ENCODE measurements at places on chromosomes 4 and X. TPM values are rescaled to one million over a fixed set of nuclear protein-coding genes. Genes with fewer than 3 reads are reported as not detected.

PTPN13 gene
- 59.0 TPM for total RNA-seq

FAM47A gene
- total RNA-seq: not detected

DNA sequence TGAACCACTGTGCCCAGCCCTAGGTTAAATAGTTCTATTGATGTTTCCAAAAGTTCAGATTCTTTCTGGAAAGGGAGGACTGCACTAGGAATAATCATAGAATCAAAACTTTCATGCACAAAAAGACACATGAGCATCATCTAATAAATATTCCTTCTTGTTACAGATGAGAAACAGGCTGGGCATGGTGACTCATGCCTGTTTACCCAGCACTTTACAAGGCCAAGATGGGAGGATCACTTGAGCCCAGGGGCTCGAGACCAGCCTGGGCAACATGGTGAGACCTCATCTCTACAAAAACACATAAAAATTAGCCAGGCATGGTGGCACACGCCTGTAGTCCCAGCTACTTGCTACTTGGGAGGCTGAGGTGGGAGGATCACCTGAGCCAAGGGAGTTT, 27.7 kb downstream of the LARP7 start:
- DNase-seq: no peak

DNA sequence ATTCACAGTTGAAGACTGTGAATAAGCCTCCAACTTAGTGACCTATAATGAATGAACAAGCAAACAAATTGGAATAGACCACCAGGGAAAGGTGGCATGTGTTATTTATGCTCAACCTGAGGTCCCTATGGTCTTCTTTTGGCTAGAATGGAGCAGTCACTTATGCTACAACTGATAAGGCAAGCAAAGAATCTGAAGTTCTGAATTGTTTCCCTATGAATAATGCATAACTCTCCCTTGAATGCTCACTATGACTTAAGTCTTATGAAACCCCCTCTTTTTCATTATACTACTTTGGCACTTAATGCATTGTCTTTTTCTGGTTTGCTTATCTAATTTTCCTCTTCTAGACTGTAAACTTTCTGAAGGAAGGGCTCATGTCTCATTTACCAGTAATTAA, 2.6 kb downstream of the GIMD1 start:
- DNase-seq: no peak

DNA sequence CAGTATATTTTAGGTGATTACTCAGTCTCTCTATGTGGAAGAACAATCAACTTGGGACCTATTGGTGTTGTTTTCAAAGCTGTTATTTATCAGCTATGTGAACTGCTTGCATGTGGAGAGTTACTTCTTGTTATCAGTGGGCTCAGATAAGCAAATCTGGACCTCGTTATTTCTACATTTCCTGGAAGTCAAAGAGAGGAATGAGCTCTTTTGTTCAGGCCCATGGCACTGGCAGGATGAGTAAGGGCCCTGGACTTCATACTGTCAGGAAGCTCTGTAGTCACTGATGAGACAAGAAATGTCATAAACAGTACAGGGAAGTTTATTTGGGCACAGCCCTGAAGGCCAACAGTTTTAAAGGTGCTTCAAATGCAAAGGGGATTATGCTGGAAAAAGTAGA, 760.6 kb upstream of the EPHA5 start:
- DNase-seq: no peak

DNA sequence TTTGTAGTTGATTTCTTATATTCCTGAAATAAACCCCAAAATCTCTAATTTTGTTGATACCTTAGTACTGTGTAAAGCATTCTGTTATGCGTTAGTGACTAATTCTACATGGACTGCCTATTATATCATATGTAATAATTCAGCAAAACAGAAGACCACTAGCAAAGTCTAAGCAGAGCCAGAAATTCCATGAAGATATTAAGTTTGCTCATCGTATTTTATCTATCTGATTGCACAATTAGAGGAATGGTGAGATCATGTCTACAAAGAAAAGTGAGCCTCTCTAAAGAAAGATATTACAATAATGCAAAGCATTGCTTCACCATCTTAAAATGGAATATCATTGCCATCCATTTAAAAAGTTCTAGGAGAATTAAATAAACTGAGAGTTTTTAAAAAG, 374.6 kb upstream of the SLC7A11 start:
- DNase-seq: no peak

GRCh38 chr4:119834906-119835612, 206.5 kb upstream of the PDE5A start:
- peak; percentile 45 for DNase-seq
